COLO829 (cell line): ENCODE measurements at places on chromosomes 13 and 19.

DNA sequence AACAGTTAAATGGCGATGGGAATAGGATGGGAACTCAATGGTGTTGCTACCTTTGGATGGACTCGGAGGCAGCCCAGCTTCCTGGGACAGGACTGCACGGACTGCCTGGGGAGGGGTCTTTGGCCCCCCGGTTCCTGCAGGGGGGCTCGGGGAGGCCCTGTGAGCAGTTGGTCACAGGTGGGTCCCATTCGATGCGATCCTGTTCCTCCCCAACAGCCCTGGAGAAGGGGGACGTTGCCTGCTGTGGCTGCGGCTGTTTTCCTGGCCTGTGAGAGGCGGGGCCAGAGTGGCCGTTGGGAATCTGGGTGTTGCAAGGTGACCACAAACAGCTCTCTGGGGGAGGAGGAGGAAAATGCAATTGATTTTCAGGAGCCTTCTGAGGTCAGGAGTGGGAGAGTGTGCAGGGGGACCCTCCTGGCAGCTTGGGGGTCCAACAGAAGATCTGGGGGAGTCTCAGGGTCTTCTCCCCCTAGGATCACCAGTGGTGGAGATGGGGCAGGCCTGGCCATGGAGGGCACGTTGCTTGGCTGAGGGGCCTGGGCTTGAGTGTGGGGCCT, 1.9 kb upstream of the PLPPR3 start:
- DNase-seq = no peak

GRCh38 chr13:24290280-24290932, 19.0 kb upstream of the C1QTNF9 start:
- no peak for DNase-seq

- DNase-seq = no peak
These were observed 4.2 kb downstream of the FNDC3A start for GRCh38 chr13:48979892-48980291.

DNA sequence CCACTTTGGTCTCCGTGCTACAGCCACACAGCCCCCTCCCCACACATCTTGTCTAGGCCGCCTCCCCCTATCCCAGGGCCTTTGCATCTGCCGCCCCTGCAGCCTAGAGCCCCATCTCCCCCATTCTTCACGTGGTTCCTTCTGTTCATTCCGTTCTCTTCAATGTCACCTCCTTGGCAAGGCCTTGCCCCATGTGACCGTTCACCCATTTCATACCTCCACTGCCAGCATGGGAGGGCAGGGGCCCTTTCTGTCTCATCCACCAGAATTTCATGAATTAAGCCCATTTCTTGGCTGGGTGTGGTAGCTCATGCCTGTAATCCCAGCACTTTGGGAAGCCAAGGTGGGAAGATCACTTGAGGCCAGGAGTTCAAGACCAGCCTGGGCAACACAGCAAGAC, 15.7 kb upstream of the HNRNPM start:
- no peak for DNase-seq

GRCh38 chr13:33728271-33729037, 89.5 kb upstream of the RFC3 start:
- peak; percentile 80 for DNase-seq

DNA sequence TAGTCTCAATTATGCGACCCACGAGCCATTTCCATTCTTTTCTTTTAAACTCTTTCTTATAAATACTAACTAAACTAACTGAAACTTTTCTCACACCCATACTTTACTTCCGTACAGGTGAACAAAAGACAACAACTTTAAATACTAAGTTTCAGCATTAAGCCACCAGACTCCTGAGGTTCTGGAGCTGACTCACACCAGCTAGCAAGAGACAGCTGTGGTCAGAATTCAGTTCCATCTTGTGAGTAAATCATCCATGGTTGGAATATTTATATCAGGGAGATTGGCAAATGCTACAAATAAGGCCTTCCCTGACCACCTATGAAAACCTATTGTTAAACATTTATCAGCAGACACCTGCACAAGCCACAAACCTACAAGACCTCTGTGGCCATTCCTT, 897.0 kb downstream of the EFNB2 start:
- no peak for DNase-seq

GRCh38 chr19:13104848-13105711, 2.4 kb upstream of the LYL1 start:
- DNase-seq = no peak

GRCh38 chr19:6678690-6679109, 8.7 kb upstream of the TNFSF14 start:
- DNase-seq = no peak

GRCh38 chr19:17496337-17496997, 15.0 kb upstream of the PGLS start:
- peak; percentile 54 for DNase-seq

DNA sequence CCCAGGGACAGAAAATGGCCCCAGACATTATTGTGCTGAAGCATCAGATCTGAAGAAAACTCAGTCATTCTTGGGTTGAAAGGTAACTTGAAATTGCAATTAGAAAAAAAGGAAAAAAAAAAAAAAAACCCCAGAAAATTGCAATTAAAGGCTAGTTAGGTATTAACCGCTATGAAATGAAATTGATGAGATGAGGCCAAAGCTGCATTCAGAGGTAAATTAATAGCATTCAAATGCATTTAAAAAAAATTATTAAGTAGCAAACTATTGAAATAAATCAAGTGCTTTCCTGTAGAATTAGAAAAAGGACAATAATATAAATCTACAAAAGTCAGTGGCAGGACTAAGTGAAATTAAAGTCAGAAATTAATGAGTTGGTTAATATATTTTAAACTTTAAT, 6.4 kb downstream of the PGLS start:
- DNase-seq = no peak

- DNase-seq = no peak
These were observed 206.3 kb downstream of the DIAPH3 start for GRCh38 chr13:59957438-59957837.

DNA sequence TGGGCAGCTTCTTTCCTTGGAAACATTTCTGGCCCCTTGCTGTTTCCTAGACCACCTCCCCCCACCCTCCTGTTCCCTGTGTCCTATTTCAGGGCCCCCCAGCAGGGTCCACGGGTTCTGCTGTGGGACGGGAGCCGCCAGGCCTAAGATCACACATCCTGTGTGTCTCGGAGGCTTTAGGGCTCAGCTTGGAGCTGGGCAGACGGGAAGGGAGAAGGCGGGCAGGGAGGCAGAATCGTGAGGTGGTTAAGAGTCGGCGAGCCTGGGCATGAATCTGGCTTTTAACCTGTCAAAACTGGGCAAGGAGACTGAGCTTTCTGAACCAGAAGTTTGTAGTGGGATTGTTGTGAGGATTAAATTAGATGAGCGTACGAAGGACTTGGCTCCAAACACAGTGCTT, 4.8 kb downstream of the KCNC3 start:
- DNase-seq = no peak

DNA sequence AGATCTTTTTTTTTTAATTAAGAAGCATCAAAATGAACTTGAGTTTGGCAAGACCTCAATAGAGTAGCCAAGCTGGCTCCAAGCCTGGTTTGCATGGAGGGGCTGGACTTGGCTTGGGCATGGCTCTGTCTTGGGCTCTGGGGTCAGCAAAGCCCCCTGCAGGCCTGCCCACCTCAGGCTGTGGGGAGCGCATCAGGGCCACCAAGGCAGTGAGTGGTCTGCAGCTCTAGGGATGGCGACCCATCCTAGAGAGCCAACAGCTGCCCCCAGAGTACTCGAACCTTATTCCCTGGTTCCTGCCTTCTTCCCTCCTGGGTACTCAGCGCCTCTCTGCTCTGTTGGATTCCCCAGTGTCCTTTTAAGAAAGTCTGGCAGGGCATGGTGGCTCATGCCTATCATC, 5.4 kb upstream of the CHST8 start:
- DNase-seq = no peak

- peak; percentile 92 for DNase-seq
These were observed 369.3 kb downstream of the KLF5 start for GRCh38 chr13:73428137-73428536.

- no peak for DNase-seq
These were observed 11.7 kb downstream of the GNA11 start for GRCh38 chr19:3105641-3106508.

DNA sequence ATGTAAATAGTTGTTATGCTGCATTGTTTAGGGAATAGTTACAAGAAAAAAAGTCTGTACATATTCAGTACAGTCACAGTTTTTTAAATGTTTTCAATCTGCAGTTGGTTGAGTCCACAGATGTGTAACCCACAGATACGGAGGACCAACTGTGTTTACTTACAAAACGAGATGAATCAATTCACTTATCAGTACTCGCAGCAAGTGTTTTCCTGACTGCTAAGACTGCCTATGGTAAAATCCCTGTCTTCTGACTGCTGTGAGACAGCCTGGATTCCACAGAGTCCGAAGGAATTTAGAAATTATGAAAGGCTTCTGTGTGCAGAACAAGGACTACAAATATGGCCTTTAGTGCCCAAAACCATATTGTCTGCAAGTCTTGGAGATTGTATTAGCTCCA, 45.7 kb upstream of the C1QTNF9 start:
- peak; percentile 82 for DNase-seq

- DNase-seq = no peak
These were observed 17.6 kb downstream of the TJP3 start for GRCh38 chr19:3725640-3726310.

DNA sequence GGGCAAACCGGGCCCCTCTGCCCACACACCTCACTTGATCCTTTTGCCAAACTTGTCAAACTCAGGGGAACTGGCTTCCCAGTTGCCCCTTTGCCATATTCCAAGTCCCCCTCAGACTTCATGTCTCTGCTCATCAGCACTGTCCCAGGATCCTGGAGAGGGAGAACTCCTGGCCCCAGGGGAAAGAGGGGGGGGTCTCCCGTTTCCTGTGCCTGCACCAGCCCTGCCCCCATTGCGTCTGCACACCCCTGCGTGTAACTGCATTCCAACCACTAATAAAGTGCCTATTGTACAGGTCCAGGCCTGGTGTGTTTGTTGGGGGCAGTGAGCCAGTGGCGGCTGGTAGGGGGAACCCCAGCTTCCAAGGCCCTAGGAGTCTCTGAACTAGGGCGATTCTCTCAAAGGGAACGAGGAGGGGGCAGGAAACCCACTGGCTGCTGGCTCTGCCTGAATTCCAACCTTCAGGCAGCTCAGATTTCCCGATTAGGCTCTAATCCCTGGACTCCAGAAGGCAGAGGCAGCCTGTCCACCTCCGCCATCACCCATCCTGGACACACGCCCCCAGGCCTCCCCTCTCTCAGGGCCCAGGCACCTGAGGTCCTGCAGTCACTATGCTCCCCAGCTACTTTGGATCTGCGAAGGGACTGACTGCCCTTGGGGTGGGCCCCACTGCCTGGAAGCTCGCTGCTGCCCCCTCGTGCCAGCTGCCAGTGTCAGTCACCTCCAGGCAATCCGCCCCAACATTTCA, 9.7 kb upstream of the ILF3 start:
- DNase-seq = peak; percentile 90

DNA sequence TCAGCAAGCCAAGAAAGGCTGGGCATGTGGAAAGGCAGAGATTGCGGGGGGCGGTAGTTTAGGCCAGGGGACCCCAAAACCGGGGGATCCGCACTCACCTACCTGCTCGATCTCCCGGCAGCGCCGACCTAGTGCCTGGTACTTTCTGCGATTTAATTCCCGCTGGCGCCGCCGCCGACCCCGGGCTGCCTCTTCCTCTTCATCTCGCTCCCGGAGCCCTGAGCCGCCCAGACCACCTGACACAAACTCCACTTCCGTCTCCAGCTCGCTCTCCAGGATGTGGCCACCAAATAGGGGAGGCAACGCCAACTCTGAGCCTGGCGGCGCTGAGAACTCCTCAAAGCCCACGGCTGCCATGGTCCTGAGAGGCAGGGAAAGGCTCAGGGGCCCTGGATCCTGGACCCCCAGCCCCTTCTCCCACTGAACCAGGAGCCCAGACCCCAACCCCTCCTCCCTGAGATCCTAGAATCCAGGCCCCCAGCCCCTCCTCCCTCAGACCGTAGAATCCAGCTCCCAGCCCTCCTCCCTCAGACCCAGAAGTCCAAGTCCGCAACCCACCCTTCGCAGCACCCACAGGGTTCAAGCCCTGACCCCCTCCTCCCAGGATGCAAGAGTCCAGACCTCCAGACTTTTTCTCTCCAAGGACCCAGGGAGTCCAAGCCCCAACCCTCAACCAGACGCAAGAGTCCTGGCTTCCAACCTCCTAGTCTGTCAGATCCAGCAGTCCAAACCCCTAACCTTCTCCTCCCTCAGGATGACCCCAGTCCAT, 933 bp downstream of the TFPT start:
- peak; percentile 67 for DNase-seq

- DNase-seq = peak; percentile 55
These were observed 4.3 kb downstream of the RUVBL2 start for GRCh38 chr19:48997972-48998371.

GRCh38 chr13:46119883-46120614, 15.2 kb upstream of the CPB2 start:
- DNase-seq = peak; percentile 27

DNA sequence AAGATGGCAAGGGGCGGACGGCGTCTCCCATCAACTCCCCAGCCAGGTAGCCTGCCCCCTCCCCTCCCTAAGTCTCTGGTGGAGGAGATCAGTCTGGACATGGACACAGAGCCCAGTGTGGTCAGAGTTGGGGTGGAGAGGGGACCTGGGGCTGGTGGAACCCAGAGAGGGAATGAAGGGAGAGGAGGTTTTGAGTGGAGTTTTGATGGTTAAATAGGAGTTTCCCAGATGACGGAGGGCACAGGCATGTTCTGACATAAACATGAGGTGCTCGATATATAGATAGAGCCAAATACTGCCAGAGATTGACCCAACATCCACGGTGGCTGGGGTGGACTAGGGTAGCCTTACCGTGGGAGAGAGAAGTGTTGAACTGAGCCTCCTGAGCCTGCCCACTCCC, 14.1 kb downstream of the FSD1 start:
- DNase-seq = no peak

DNA sequence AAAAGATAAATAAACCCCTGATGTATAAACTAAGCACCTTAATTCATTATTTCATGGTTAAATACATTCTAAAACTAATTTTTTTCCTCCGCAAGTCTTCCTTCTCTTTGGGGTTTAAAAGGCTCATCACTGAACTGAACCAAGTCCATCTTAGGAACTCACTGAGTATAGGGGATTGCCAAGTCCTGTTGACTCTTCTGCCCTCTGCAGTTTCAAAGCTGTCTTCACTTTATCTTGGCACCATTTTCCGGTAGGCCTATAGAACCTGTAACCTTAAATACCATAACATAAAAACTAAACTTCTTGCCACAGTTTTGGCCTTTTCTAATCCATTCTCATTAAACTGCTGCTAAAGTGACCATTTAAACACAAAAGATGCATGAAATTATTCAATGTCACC, 66.5 kb upstream of the USPL1 start:
- DNase-seq = peak; percentile 13

DNA sequence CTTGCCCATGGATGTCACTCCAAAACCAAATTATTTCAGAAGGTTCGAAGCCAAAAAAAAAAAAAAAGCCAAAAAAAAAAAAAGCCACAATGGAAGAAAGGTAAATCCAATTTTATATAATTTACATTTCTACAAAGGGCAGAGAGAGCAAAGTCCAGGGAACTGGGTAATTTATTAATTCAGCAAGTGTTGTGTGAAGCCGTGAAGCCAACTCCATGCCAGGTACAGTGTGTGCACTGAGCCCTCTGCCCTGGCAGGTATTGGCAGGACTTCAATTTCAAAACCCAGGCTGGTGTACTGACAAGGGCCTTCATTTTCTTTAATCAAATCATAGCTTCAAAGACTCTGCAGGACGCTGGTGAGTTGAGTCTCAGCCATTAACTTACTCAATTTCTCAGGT, 5.5 kb upstream of the RFPL4A start:
- no peak for DNase-seq
